NCI-H1436 treated with DMSO at 0.1 percent for 48 hours (cell line): ENCODE measurements at places on chromosomes 2 and 18.
A peak's percentile ranks its signal among the peaks of the same experiment; 100 is the strongest.

DNA sequence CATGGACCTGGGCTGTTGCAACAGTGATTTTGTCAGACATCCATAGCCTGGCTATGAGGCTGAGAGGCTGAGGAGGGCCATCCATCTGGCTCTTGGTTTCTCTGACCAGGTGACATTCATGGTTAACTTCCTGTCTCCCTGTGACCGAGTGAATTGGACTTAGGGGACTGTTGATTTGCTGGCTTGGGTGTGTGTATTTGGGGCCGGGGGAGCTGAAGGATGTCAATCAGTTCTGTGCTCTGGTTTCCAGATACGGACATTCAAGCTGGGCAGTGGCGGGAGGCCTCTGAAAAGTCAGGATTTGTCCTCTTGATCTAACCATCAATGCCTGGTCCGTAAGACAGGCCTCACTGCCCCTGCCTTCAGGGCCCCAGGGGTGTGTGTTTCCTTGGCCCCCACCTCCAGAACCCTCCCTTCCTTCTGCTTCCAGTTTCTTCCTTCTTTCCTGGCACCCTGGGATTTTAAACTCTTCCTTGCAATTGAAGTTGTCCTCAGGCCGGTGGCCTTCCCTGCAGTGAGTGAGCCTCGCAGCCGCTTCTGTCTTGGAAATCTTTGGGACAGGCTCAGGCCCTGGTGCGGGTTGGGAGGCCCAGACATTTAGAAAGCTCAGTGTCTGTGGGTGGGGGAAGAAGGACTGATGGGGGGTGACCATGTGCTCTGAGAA is 54.7 kb upstream of the HAAO start:
- no peak for DNase-seq

GRCh38 chr2:20662308-20662937 is 4.5 kb upstream of the GDF7 start:
- DNase-seq = no peak

DNA sequence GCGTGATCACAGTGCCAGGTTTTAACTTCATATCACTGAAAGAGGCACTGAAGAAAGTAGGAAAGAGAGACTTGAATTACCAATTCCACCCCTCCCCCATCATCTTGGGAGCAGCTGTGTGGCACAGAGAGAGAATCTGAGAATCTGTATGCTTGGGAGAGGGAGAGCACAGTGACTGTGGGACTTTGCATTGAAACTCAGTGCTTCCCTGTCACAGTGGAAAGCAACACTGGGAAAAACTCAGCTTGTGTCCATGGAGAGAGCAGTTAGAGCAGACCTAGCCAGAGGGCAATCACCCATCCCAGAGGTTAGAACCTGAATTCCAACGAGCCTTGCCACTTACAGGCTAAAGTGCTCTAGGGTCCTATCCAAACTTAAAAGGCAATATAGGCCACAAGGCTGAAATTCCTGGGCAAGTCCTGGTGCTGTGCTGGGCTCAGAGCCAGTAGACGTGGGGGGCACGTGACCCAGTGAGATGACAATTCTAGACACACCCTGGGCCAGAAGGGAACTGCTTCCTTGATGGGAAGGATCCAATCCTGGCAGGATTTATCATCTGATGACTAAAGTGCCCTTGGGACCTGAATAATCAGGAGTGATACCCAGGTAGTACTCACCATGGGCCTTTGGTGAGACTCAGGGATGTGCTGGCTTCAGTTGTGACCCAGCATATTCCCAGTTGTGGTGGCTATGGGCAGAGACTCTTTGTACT is 15.5 kb upstream of the ABCB11 start:
- DNase-seq = no peak

- DNase-seq = no peak
These were observed 545 bp downstream of the GLI2 start for GRCh38 chr2:120736202-120736623.

DNA sequence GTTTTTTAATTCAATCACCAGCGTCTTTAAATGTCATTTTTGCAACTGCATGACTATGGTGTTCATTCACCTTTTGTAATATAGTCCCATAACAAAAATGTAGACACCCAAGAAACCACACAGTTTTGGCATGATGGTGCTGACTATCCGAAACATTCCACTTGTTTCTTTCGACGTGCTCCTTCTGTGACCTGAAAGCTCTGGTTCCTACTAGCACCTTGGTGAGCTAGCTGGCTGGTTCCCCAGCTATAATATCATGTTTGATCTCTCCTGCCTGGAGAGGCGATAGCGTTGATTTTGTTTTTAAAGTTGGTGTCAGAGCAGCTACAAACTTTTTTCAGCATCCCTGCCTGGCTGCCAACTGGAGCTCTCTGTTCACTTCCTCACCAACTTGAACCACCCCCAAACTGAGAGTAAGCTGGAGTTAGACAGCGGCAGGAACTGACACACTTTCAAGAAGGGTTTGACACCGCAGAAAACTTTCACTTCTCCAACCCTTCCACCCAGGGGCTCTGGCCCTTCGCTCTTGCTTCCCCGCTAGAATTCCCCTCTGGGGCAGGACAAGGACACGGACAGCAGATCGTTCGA is 1.1 kb downstream of the ATAD2B start:
- DNase-seq = no peak

GRCh38 chr2:226835420-226835795 is 446 bp upstream of the RHBDD1 start:
- DNase-seq = no peak

DNA sequence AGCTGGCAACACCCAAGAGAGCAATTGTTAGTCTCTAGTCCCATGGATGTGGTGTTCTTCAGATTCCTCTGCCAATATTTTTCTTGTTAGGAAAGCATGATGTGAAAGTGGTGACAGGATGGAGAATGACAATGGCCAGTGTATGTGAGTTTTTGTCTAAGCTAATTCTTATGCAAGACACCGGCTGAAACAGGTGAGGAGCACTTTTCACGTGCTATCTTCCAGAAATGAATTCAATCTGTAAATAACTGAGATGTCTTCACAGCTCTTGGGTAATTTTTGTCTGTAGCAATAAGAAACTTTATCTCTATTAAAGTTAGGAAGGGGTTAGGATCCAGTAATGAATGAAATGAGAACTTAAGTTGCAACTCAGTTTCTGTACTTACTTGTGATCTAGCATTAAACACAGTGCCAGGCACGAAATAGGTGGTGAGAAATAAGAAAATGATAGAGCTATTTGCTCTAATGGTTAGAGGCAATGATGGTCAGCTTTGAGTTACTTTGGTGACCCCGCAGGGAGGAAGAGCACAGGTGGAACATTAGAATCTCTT is 676 bp upstream of the AGPS start:
- DNase-seq = no peak

DNA sequence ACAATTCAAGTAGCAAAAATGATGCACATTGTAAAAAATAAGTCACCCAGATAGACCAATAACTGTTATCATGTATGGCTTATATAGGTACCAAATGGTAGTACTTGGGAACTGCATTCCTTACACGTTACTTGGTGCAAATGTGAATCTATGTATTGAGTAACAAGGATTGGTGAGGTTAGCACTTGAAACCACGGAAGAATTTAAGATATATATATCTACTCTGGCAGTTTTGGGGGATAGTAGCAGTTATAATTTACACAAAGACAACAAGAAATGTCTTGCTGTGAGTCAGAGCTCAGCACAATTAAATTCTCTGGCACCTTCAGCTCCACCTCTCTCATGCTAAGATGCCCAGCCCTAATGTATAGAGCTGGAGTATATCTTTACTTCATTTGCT is 359.4 kb upstream of the RAB12 start:
- no peak for DNase-seq

DNA sequence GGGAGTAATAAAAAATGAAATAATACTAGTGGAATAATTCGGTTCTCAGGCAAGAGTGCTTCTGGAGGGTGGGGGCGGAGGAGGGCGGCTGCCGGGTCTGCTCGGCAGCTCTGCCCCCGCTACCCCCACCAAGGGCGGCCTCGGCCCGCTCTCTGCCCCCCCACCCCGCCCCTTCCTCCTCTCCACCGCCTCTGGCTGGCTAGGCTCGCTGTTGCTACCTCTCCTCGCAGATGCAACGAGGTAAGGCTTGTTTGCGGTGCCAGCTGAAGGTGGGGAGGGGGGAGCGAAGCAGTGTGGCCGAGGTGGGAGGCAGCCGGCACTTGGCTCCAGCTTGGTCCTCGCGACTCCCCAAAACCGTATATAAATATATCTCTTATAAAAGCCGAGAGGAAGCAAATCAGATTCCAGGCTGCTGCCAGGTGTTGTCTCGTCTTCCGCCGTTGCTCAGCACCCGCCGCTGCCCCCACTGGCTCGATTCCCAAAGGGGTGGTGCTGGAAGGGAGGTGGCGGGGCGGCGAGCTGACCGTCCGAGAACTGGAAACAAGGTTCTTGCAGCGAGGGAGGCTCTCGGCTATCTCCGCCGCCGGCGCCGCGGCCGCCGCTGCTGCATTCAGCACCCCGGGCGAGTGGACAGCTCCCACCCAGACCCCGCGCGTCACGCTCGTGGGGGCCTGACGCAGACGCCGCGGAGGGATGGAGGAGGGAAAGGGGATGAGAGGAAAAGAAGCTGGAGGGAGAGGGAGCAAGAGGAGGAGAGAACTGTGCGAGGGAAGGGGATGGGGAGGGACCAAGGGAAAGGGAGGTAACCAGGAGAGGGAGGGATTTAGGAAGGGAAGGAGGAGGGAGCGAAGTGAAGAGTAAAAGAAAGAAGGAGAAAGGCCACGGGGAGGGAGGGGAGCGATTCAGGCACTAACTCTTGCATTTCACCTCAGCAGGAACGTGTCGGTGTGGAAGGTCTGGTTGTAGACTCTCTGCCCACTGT is at the start of gene MARCHF4:
TSS of gene MARCHF4 (minus strand) at position 763 of the 982 bp plus-strand sequence. CDS start 2,223 bp downstream, outside the sequence.
- no peak for DNase-seq

- no peak for DNase-seq
These were observed 376.2 kb downstream of the SOX11 start for GRCh38 chr2:6068429-6068828.

DNA sequence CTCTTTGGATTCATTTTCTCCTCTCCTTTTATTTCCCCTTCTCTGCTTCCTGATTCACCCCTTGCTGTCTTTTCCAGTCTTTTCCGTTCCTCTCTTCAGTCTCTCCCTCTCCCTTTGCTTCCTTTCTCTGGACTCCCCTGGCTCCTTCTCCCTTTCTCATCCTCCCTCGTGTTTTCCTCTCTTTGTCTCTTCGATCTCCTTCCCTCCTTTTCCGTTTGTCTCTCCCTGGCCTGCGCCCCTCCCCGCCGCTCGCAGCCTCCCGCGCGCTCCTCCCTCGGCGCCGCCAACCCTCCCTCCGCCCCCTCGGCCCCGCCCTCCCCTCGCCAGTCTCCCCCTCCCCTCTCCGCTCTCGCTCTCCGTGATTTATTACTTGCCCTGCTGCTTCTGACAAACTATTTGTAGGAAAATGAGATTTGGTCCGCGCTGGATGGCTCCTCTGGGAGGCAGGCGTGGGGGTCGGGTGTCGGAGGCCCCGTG is 46.0 kb upstream of the PAX8 start:
- DNase-seq = peak; percentile 39

DNA sequence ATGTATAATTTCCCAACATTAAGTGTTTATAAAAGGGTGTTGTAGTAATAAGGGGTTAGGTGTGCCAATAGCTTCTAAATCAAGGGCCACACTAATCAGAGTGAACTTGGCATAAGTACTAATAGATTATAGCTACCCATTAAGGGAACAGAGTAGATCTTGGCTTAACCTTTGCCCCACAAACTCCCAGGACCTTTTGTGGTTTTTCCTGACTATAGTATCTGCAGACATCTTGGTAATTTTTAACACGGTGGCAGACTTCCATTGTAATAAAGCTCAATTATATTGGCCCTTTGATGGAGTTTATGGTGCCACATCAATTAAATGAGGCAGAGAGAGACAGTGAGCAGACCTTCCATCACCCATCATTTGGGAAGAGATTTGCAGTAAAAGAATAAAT is 358.5 kb upstream of the HNRNPA3 start:
- no peak for DNase-seq

DNA sequence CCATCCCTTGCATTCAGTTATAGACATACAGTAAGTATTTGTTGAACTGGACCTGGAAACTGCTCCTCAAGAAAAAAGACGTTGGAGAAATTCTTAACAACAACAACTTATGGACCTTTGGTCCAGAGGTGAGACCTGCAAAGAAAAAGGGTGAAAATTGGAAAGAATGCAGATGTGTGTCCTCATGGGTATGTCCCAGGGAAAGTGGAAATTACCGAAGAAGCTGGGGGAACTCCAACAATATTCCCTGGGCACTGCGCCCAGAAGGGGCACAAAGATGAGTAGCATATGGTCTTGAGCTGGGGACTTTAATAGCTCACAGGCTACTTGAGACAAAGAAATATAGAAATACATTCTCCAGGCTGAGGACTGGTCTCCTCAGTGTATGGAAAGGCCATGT is 35.5 kb upstream of the YWHAQ start:
- DNase-seq = no peak

DNA sequence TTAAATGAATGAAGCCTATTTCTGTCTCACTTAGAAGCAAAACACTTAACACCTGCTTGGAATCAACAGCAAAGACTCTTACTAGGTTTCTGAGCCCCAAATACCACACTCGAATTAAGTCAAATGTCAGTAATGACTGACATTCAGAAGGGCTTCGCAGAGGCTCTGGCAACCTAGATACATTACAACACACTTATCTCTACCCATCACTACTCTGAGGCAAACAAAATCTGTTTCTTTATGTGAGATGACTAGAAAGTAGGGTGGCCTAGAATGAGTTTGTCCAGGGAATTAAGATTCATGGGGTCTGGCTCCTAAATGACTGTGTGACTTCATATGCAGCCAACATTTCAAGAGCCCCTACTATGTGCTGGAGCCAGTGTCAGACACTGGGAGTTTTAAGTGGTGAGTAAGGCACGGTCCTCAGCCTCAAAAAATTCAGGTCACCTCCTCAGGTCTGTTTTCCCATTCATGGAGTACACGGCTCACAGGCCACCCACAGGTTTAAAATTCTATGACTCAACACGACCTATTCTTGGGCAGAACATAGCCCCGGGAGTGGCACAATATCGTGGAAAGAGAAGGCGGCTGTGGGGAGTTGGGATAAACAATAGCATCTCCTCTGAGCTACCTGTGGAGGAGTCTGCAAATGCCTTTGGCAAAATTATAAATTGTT is 150.3 kb upstream of the ZFP36L2 start:
- no peak for DNase-seq

- no peak for DNase-seq
These were observed 343.1 kb downstream of the CYRIA start for GRCh38 chr2:16322308-16323125.

DNA sequence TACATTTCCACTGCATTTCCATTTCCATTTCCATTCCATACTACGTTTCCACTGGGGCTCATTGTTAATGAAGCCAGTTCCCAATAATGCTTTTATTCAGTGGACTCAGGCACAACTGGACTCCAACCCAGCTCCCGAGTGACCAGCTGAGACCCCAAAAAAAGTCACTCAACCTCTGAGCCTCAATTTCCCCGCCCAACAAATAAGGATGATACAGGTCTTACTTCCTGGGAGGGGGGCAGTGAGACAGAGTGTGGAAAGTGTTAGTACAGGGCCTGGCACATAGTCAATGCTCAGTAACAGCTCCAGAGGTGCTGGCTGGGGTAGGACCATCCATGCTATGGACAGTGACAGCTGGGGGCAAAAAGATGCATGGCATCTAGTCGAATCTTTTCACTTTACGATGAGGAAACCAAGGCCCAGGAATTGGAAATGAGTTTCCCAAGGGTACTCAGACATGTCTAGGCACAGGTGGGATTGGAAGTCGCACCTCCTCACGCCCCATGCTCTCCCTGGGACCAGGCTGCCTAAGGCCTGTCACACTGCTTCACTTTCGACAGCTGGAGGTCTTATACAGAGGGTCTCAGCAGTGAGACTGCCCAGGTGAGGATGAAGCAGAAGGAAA is 226.5 kb downstream of the ANAPC1 start:
- DNase-seq = no peak

GRCh38 chr2:84057917-84058560 is 401.0 kb downstream of the SUCLG1 start:
- no peak for DNase-seq
